Mucosa of descending colon (tissue), 3 donors: ENCODE measurements at places on chromosomes 2 and 18.

- no peak for DNase-seq
These were observed 62.4 kb upstream of the SKOR2 start for GRCh38 chr18:47313901-47314300.

GRCh38 chr2:119338826-119339561 lies 27.6 kb downstream of the C2orf76 start:
- no peak for DNase-seq

GRCh38 chr18:9737472-9738121 lies 29.5 kb downstream of the RAB31 start:
- DNase-seq, result no peak

- no peak for DNase-seq
These were observed 39.4 kb downstream of the HRH4 start for GRCh38 chr18:24499814-24500213.

GRCh38 chr2:155070489-155070888 lies 372.0 kb downstream of the KCNJ3 start:
- DNase-seq, result no peak

DNA sequence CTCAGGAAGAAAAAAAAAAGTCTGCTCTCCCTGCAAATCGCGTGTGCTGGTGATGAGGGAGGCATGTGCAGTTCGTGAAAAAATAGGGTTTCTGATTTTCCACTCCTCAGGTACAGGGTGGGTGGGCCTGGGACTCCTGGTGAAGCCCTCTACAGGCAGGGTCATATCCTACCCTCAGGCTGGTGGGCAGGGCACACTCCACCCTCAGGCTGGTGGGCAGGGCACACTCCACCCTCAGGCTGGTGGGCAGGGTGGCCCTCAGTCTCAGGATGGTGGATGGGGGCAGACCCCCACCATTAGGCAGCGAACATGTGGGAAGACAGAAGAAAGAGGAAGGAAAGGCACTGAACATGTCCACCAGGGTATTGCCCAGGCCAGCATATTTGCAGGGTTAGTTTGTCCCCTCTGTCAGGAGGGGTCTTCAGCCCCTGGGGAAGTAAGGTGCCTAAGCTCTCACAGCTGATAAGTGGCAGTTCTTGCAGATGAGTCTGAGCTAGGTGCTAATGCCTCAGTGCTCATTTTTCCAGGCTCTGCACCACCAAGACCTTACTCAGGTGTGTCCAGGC lies 95.2 kb upstream of the RAB6C start:
- DNase-seq, result no peak

- DNase-seq, result no peak
These were observed 468.3 kb upstream of the GYPC start for GRCh38 chr2:126187668-126188067.

DNA sequence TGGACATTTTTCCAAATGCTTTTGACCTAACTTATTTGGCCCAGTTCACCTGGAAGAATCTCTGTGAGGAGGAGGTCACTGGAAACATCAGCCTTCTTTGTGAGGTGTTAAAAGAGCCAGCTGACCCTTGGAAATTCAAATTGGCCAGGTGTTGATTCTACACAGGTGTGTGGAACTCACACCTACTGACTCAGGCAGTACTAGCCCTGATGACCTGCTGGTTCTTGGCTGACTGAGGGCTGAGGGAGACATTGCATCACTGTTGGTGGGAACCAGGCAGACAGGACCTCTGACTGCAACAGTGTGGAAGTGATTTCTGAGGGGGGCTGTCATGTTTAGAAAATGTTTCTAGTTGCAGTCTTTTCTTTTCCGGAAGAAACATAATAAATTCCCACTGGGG lies 242.2 kb upstream of the LRRTM1 start:
- DNase-seq, result no peak

DNA sequence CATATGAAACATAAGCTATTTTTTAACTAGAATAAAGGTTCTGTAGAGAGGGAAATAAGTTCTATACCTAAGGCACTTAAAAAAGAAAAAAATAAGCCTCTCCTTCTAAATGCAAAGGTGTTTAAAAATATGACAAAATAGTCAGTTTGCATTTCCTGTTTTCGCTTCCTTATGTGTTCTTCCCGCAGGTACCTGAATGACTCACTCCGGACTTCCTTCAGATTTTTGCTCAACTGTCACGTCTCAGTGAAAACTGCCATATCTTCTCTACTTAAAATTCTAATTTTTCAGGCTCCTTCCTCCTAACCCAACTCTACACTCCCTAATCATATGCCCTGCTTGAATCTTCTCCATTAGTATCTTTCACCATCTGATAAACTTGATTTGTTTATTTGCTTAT lies 1333.1 kb downstream of the LRP1B start:
- DNase-seq, result no peak

- DNase-seq, result no peak
These were observed 2.5 kb upstream of the IL36RN start for GRCh38 chr2:113056521-113056920.

GRCh38 chr2:186605041-186605440 lies 15.2 kb downstream of the ITGAV start:
- no peak for DNase-seq
